Endothelial cell (in vitro differentiated cells): ENCODE measurements at places on chromosomes 6 and 20.
A peak's percentile ranks its signal among the peaks of the same experiment; 100 is the strongest.

DNA sequence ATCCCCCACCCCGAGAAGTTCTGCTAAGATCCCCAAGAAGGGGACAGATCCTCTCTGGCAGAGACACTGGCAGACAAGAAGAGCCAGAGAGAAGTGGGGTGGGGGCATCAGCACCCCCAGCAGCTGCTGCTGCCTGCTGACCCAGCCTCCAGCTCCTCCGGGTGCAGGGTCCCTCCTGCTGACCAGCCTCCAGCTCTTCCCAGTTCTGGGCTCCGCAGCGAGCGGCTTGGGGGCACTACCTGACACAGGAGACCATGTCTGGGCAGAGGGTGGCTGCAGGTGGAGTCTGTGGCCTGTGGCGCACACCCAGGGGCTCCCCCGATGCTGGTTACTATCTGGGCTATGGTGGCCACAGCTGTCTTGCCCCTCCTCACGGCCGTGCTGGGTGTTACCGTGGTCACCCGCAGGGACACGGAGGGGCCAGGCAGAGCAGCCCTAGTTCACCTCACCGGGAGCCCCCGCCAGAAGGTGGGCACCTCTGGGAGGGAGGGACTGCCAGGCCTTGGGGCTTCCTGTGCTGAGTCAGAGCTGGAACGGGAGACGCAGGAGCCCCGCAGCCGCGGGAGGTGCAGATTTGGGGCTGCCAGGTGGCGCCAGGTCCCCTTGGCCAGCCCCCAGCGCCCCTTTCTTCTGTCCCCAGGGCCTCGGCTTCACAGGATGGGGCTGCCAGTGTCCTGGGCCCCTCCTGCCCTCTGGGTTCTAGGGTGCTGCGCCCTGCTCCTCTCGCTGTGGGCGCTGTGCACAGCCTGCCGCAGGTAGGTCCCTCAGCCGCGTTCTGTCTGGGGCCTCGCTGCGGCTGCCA is 630 bp downstream of the LIME1 start:
- H3K27ac ChIP-seq, result no peak overlapping the region
- peaks cover 16% of the 10 kb centered on the region for H3K36me3 ChIP-seq
- no peak overlapping the region for H3K4me3 ChIP-seq
- peak; percentile 11 for DNase-seq
- peaks cover 18% of the 10 kb centered on the region for H3K27me3 ChIP-seq

DNA sequence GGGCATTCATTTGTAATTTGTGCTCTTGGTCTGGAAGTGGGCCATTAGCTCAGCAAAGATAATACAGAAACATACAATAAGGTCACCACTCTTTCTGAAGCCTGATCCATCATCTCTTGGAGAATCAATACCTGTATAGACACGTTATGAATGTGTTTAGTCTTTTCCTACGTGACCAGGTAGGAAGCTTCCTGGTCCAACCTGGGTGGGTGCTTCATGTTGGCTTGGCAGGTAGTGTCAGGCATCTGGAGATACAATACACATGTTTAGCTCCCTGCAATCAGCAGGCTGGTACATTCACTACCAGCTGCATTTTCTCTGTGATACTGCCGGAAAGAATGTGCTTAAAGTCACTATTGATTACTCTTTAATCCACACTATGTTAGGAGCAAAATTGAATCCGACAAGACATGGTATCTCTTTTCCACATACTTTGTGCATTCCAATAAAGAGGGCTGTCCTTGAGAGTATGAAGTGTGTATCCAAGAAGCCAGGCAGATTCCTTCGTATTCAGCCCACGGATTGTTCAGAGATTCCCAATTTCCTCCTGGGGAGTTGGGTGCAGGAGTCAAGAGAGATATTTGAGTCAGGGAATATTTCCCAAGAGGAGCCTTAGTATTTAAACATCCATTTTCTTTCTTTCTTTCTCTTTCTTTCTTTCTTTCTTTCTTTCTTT is 49.9 kb upstream of the RANBP9 start:
- DNase-seq, result no peak
- H3K4me3 ChIP-seq, result no peak overlapping the region
- peaks cover 3% of the 10 kb centered on the region for H3K4me1 ChIP-seq
- H3K27ac ChIP-seq, result no peak overlapping the region

DNA sequence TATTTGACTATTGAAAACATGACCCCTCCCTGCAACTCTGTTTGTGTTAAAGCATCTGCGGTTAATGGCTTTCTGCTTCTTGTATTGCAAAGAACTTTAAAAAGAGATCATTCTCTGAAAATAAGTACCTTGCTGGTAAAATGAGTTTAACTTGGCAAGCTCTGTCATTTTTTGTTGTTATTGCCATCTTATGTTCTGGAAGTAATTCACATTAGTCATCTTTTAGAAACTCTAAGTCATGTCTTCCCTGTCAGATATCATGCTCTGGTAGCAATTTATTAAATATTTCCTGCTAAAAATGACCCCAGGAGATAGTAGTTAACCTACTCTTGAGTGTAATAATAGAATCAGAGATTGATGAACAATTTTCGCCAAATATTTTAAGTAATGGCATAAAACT is 890.6 kb downstream of the KIF16B start:
- H3K27me3 ChIP-seq, result no peaks in the 10 kb centered on the region
- H3K27ac ChIP-seq, result no peak overlapping the region
- H3K36me3 ChIP-seq, result no peaks in the 10 kb centered on the region
- H3K4me1 ChIP-seq, result no peaks in the 10 kb centered on the region
- DNase-seq, result no peak

DNA sequence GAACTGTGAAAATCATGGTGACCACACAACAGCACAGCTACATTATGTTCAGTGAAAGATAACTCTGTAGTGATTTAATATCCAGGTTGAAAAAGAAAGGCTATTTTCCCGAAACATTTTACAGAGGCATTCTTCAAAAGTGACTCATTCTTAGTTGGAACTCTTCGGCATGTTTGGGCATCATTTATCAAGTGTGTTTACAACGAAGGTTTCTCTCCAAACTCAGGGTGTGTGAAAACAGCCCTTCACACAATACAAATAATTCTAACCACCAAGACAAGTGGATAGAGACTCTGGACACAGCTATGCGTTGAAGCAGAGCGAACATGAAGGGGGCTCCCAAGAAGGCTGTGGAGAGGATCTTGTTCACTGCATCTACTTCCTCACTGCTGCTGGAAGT is 57.6 kb downstream of the CBLN4 start:
- no peak for DNase-seq
- H3K4me1 ChIP-seq, result no peaks in the 10 kb centered on the region
- H3K4me3 ChIP-seq, result no peak overlapping the region
- no peak overlapping the region for H3K27ac ChIP-seq

DNA sequence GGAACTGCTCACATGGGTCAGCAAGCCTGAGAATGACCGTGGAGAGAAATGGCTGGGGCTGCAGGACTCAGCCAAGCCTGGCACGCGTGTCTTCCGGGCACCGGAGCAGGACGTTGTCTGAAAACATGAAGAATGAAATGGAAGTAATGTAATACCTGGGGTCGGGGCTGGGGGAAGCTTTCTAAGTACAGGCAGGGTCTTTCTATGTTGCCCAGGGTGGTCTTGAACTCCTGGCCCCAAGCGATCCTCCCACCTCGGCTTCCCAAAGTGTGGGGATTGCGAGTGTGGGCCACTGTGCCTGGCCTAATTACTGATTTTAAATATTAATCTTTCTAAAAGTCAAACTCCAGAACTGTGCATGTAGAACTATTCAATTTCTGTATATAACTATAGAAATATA is 155.5 kb upstream of the AKAP12 start:
- H3K27me3 ChIP-seq, result no peaks in the 10 kb centered on the region
- H3K4me3 ChIP-seq, result no peak overlapping the region
- H3K36me3 ChIP-seq, result peaks cover under 1% of the 10 kb centered on the region
- H3K4me1 ChIP-seq, result peaks cover 8% of the 10 kb centered on the region

- H3K4me1 ChIP-seq, result no peaks in the 10 kb centered on the region
- no peak for DNase-seq
- H3K36me3 ChIP-seq, result no peaks in the 10 kb centered on the region
- peaks cover 5% of the 10 kb centered on the region for H3K27me3 ChIP-seq
- H3K27ac ChIP-seq, result no peak overlapping the region
- no peak overlapping the region for H3K4me3 ChIP-seq
Measured at GRCh38 chr20:57313230-57313629, 16.4 kb upstream of the SPO11 start.

DNA sequence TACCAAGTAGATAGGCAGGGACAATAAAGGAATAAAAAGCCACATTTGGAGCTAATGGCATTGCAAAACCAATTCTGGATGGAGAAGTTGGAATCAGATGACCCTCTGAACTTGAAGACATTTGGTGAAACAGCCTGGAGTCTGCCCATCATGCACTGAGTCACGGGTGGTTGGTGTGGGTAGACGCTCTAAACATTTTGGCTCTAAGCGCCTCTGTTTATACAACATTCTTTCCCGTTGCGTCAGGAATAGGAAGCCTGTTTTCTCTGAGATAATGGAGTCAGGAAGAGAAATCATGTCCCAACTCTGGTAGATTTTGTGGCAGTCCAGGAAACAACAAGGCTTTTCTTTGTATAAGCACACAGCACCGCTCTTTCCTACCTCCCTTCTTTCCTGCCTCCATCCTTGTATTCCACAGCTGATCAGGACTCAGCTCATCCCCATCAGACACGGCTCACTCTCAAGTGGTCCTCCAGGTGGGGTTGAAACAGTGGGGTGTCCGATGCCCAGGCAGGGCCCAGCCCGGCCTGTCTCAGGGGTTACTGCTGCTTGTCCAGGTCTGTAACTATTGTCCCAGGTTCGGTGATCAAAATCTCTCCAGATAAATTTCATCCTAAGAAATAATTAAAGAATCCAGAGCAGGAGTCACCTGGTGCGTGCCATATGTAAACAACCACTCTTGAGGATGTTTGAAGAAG is 12.1 kb upstream of the RAMACL start:
- peaks cover 2% of the 10 kb centered on the region for H3K27me3 ChIP-seq
- H3K36me3 ChIP-seq, result peaks cover 51% of the 10 kb centered on the region
- peak overlapping the region; percentile 100 for H3K27ac ChIP-seq
- peaks cover 67% of the 10 kb centered on the region for H3K4me1 ChIP-seq

DNA sequence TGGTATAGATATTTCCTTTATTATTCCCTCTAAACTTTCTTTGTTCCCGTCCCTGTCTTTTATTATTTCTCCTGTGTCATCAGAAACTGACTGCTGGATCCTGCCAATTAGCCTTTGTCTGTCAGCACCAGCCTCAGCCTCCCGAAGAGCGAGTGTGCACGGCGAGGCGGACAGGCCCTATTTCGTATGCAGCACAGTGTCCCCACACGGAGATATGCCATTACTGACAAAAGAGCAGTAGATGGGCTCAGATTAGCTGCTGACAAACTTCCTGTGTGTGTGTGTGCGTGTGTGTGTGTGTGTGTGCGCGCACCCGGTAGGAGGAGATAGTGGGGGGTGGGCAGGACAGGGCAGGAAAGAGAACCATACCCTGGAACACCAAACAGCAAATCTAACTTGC is 99.5 kb upstream of the ZFP64 start:
- H3K36me3 ChIP-seq, result no peaks in the 10 kb centered on the region
- no peak overlapping the region for H3K4me3 ChIP-seq
- DNase-seq, result no peak
- H3K27ac ChIP-seq, result no peak overlapping the region

- H3K4me1 ChIP-seq, result peaks cover 7% of the 10 kb centered on the region
- H3K27ac ChIP-seq, result no peak overlapping the region
- DNase-seq, result no peak
- H3K27me3 ChIP-seq, result peaks cover 2% of the 10 kb centered on the region
Measured at GRCh38 chr6:25579391-25579883, 72.6 kb upstream of the SCGN start.

- no peak overlapping the region for H3K4me3 ChIP-seq
- no peak overlapping the region for H3K27ac ChIP-seq
- no peaks in the 10 kb centered on the region for H3K36me3 ChIP-seq
- H3K4me1 ChIP-seq, result peaks cover 14% of the 10 kb centered on the region
Measured at GRCh38 chr6:80528115-80528514, 421.6 kb downstream of the BCKDHB start.

GRCh38 chr6:38572186-38572813 is 67.4 kb downstream of the BTBD9 start:
- no peaks in the 10 kb centered on the region for H3K36me3 ChIP-seq
- no peak for DNase-seq
- H3K4me3 ChIP-seq, result no peak overlapping the region
- H3K4me1 ChIP-seq, result peaks cover 4% of the 10 kb centered on the region

- peak overlapping the region; percentile 90 for H3K4me3 ChIP-seq
- peaks cover 23% of the 10 kb centered on the region for H3K4me1 ChIP-seq
- H3K36me3 ChIP-seq, result no peaks in the 10 kb centered on the region
- H3K27ac ChIP-seq, result peak overlapping the region; percentile 65
- DNase-seq, result peak; percentile 25
Measured at GRCh38 chr20:17225851-17226409, 910 bp upstream of the PCSK2 start.

DNA sequence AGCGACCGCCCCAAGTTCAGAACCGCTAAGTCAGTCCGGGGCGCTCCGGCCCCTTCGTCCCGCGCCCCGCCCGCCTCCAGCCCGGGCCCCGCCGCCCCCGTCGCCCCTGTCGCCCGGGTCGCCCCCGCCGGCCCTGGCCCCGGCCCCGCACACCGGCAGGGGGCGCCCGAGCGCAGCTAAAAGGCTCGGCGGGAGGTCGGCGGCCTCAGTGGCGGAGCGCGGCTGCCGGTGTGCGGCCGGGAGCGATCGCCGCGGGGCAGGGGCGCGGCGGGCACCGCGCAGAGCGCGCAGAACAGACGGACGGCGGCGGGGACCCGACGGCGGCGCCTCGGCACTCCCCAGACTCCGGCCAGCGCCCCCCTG is at the start of gene FNDC1:
Gene FNDC1 (plus strand): TSS at position 208 of the 363 bp plus-strand sequence. CDS start 197 bp downstream, outside the sequence.
- H3K4me3 ChIP-seq, result peak within 1 kb of the TSS; percentile 81
- H3K4me1 ChIP-seq, result peaks cover 11% of the 10 kb centered on the region
- H3K27ac ChIP-seq, result no peak within 1 kb of the TSS

DNA sequence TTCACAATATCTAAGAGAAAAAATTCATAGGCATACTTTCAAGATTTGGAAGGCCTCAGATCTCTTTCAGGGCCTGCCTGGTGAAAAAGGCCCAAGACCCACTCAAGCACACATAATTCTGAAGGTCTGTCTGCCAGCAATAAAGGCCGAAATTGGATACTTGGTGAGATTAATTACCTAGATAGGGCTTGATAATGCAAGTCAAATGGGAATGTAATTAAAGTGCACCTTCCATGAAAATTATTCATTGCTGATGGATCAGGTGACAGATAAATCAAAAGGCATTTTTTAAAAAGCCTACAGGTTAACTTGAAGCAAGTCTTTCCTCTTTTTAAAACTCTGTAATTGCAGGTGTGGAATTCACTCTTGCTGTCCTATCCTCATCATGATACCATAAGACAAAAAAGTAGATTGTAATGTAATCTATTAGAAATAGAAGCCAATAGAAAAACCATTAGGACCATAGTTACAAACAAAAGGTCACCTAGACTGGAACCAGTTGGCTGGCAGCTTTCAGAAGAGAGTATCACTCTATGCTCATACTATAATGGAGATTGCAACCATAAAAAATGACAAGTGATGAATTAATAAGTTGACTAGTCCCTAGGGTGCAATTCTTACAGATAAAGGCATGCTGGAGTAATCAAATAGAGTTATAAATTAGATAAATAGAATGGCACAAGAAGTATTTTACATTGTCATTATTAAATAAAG is 77.3 kb downstream of the EPHA7 start:
- H3K4me3 ChIP-seq, result no peak overlapping the region
- peaks cover 3% of the 10 kb centered on the region for H3K4me1 ChIP-seq
- no peaks in the 10 kb centered on the region for H3K27me3 ChIP-seq
- no peak overlapping the region for H3K27ac ChIP-seq
- no peaks in the 10 kb centered on the region for H3K36me3 ChIP-seq
- DNase-seq, result no peak

GRCh38 chr20:35093267-35093884 is 769 bp upstream of the TRPC4AP start:
- H3K27ac ChIP-seq, result peak overlapping the region; percentile 83
- H3K36me3 ChIP-seq, result peaks cover 8% of the 10 kb centered on the region
- H3K4me1 ChIP-seq, result peaks cover 23% of the 10 kb centered on the region
- no peak for DNase-seq
- peaks cover 8% of the 10 kb centered on the region for H3K27me3 ChIP-seq
